Erythroblast (primary cell): ENCODE measurements at places on chromosomes 1 and 21.

DNA sequence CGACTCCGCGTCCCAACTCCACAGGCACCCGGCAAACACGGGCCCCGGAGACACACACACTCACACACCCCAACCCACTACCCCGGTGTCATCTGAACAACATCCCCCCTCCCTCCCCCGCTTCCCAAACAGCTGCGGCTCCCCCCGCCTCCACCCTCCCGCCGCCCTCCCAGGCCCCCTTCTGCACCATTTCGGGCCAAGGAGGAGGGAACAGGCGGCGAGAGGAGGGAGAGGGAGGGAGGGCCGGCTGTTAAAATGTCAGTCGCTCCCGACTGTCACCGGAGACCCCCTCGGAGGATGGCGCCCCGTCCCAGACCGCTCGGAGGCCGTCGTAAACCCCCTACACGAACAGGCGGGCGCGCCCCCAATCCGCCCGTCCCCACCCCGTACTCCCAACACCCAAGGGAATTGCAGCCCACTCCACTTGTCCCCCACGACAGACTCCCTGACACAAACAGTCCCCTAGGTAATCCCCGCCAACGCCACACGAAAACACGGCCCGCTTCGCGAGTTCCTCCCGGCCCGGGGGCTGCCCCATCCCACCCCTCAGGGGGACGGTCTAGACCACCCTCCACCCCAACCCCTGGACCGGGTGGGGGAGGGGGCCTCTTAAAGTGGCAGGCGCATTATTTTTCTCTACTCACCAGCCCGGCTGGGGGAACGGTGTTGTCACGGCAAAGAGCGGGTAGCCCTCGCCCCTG, 583 bp downstream of the MEF2D start:
- peak; percentile 80 for DNase-seq

DNA sequence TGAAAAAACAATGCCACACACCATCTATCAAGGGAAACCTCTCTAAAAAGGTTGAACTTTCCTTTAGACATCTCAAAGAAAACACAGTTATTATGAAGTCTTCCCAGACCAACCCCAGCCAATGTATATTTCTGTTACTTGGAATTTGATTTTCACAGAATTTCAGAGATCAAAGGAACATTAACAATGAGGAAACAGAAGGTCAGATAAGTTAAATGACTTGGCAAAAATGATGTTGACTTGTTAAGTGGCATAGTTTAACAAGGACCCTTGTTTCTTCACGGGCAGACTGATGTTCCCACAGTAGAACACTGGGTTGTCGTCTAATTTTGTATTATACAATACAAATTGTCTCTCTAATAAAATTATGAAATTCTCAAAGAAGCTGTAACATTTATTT, 29.0 kb downstream of the NME7 start:
- peak; percentile 70 for DNase-seq

DNA sequence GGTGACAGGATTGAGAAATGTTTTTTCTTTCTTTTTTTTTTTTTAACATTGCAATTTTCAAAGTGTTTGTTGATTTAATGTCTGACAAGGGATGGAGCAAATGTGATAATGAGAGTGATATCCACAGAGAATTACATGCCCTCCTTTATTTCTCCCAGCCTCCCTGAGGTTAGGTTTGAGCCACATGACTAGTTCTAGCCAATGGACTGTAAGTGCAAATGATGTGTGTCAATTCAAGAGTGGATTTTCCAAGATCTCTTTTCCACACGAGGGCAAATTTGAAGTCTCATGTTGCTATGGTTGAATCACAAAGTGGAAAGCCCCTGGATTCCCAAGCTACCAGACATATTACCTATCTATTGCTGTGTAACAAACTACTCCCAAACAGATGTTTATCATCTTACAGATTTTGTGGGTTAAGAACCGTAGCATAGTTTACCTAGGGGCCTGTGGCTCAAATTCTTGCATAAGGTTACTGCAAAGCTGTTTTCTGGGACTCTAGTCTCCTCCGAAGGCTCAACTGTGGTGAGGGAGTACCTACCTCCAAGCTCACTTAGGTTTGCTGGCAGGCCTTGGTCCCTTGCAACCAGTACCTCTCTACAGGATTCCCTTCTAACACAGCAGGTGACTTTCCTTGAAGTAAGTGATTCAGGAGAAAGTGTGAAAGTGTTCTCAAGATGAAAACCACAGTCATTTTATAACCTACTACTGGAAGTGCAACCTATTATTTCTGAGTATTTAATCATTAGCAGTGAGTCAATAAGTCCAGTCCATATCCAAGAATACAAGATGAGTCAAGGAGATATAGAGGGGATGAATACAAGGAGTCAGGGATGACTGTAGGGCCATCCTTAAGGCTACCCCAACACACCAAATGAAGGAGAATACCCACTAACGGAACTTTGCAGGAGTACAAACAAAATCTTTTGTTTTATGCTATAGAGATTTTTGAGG, 533.6 kb downstream of the PTPRC start:
- no peak for DNase-seq

DNA sequence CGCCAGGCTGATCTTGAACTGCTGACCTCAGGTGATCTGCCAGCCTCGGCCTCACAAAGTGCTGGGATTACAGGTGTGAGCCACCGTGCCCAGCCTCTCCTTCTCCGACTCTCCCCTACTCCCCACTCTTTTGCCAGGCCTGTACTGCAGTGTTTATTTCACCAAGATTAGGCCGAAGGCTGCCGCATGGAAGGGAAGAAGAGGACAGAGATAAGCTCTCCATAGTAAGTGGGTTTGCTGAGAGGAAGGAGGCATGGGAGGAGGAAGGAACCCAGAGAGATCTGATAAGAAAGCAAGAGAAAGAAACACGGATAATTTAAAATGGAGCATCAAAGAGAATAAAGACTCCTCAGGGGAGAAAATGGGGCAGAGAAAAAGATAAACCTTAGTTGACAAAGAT, 8.7 kb downstream of the PTCH2 start:
- no peak for DNase-seq

DNA sequence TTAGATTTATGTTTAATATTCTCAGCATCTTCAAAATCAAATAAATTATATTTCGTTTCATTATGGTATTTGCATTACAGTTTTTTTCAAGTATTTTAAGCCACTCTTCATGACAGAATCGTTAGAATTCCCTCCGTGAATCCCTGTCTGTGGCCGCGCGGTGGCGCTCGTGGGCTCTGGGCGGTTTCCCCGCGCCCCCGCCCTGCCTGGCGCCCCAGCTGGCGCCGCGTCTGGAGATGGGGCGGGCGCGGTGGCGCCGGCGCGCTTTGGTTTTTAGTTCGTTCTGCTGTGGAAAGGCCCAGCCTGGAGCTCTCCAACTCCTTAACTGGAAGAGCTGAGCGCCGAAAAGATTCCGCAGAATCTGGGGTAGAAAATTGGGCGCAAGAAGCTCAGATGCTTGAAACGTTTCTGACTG, 25.7 kb downstream of the PRMT2 start:
- DNase-seq = peak; percentile 46

DNA sequence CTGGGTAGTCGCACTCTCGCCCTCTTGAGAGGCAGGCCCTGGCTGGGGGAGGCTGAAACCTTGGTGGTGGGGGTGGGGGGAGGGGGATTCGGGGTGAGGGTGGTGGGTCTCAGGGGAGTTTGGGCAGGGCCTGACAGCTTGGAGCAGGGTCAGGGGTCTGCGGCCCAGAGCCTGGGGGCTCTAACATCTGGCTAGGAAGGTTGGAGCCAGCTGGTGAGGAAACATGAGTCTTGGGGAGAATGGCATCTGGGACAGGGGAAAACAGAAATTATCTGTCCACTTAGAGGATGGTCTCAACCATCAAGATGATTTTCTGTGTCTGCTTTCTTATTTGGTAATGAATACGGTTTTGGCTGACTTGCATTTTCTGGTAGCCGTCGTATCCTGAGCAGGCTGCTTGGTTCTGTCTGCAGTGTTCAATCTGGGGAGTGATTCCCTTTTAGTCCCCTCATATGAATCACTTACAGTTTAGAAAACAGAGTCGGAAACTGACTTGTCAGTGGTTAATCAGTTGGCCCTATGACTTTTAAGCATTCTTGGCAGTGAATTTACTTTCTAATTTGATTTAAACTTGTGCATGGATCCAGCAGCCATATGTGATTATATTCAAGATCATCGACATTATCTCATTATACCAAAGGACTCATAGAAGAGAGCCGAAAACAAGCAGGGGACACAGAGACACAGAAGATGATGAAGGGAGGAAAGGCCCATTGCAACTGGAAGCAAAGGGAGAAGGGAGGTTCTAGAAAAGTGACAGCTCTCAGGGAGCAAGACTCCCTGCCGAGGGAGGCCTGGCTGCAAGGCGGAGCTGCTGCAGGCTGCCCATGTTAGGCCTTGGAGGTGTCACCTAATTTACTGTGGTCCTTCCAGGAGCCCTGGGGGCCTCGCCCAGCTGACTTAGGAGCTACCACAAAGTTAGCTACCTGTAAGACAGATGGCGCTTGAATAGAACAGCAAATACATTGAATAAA, 237.6 kb downstream of the SDCCAG8 start:
- no peak for DNase-seq

DNA sequence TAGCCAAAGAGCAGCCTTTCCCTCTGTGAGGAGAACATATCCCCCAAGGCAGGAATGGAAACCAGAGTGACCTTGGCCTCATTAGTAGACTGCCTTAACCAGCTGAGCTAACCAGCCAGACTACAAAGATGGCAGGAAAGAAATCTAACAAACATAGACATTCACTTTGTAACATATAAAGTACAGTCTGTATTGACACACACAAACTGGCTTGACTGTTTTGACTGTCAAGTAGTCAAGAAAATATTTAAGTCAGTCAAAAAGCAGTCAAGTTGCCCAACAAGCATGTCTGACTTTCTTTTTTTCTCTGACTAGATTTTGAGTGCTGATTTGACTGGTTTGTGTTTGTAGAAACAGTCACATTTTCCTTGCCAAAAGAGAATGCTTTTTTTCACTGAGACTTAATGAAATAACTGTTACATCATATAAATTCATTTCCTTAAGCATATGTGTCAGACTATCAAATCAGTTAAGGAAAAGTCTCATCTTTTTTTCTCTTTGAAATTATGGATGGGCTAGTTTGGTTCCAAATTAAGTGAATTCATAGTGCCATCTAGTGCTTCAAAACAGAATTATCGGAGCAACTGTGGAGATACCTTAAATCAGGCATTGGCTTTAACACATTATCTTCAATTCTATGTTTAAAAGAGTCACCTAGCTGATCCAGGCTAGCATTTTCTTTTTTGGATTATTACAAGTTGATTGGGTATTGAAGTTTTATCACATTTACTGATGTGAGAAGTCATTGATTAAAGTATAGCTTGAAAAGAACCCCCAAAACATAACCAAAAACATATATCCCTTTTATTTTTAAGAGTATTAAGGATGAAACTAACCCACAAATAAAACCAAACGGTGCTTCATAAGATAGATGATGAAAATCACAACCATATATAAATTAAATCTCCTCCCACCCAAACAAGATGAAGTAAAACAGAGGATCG, 75.0 kb downstream of the ATP6V1G3 start:
- DNase-seq = peak; percentile 63

- DNase-seq = no peak
These were observed 17.6 kb downstream of the TRAF5 start for GRCh38 chr1:211344152-211344618.

GRCh38 chr1:40803902-40804301, 20.3 kb downstream of the KCNQ4 start:
- DNase-seq = no peak

DNA sequence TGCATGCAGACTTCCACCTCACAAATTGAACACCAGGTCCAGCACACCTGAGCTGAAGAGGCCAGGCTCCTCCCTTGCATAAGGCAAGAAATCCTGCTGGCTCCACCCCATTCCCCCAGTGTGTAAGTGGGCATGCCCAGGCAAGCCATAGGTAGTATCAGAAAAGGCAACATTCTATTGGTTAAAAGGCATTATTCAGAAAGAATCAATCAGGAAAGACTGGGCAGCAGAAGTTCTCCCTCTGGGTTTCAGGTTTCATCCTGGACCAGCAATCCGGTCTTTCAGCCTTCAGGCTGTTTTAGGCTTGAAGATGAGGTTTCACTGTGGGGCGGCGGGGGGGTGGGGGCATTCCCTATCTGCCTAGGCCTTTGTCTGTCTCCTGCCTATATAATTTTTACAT, 42.0 kb upstream of the LHX8 start:
- DNase-seq = no peak

DNA sequence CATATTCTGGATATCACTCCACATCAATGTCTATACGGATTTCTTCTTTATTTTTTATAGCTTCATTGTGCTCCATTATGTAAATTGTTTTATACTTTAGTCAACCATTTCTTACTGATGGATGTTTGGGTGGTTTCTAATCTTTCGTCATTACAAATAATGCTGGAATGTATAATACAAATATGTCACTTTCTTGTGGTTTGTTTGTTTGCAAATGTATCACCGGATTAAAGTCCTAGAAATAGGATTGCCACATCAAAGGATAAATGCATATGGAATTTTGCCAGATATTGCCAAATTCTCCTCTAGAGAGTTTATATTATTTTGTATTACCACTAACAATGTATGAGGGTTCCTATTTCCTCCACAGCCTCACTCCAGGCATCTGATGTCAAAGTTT, 48.7 kb upstream of the PRDM2 start:
- DNase-seq = no peak

DNA sequence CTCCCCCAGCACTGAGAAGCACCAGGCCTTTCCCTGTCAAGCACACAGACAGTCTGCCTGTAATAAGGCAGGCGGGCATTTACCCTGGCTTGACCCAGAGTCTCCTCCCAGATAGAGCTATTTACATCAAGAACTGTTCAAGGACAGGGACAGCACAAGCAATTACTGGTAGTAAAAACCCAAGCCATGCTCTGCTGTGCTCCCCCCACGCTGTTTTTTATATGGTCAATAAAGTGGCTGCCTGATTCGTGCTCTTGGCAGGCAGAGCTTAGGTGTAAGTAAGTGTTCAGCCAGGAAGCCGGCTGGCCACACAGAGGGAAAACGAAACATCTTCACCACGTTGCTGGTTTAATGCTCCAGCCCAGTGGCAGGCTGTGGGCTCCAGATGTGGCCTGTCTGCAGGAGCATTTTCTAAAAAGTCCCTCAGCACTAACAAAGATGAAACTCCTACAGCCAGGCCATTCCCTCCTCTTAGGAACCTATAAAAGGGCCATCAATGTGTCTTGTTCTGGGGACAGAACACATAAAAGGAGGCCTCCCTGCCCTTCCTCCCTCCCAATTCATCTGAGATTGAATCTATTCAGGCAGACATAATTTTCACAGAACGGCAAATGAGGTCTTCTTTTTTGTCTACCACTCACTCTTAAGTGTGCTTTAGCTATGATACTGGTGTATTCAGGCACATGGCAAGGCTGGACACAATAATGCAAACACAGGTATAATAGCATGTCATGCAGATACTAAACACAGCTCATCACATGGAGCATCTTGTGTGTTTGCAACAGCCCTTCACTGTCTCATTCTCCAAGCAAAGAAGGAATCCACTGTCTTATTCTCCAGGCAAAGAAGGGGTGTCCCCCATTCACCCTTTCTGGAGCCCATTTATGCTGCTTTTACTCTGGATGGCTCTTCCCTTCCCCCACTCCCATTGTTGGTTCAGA, 378.9 kb downstream of the HHAT start:
- DNase-seq = no peak

GRCh38 chr1:74963120-74963519, 171.1 kb upstream of the LHX8 start:
- no peak for DNase-seq
